NCI-H1092 treated with DMSO at 0.1 percent for 48 hours (cell line): ENCODE measurements at places on chromosomes 12 and 14.

- no peak for DNase-seq
These were observed 119.7 kb downstream of the SLC25A47 start for GRCh38 chr14:100442498-100443490.

- no peak for DNase-seq
These were observed 42.0 kb upstream of the TOMM20L start for GRCh38 chr14:58353516-58354299.

DNA sequence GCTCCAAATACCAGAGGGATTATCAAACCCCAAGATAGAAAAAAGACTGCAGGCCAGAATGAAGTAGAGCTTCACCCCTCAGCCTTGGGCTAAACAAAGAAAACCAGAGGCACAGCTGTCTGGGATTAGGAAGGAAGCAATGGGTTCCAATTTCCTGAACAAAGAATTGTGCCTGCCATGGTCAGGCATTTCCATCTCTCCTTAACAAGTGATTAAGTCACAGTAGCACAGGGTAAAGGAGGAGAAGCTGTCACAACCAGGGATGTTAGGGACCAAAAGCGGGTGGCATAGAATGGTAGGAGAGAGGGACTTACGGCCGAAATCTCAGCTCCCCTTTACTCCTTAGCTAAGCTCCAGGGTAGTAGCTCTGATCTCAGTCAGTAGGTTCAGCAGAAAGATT is 33.9 kb downstream of the SPTLC2 start:
- no peak for DNase-seq

DNA sequence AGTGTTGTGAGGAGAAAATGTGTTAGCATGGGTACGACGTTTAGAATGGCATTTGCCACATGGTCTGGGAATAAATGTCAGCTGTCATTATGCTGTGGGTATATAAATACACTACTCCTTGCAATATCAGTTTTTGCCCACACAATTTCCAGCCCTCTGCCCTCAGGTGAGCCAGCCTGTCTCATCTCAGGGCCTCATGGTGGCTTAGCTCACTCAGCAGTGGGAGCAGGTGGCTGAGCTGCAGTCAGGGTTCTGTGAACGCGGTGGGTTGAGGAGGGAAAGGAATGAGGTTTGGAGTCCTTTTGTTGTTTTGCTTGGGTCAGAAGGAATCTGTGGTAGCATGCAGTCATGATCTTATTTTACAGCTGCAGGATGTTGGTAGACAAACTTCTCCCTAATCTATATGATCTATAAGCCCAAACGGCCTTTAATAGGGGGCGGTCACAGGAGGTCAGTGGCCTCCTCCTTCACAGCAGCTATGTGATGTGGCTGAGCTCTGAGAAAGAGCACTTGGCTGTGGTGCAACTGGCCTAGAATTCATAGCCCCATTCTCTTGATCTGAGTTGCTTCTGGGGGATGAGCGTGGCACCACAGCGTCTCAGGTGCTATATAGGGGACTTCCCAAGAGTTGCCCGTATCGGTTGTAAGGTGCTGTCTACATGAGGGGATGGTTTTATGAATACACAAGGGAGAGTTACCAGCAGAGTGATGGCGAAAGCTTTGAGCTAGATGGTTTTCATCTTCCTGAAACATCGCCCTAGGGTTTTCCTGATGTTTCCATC is 27.8 kb upstream of the KCNA5 start:
- no peak for DNase-seq

- no peak for DNase-seq
These were observed 228.5 kb downstream of the PTPRO start for GRCh38 chr12:15550793-15551192.

- no peak for DNase-seq
These were observed 168.7 kb downstream of the GALC start for GRCh38 chr14:87824266-87824665.

DNA sequence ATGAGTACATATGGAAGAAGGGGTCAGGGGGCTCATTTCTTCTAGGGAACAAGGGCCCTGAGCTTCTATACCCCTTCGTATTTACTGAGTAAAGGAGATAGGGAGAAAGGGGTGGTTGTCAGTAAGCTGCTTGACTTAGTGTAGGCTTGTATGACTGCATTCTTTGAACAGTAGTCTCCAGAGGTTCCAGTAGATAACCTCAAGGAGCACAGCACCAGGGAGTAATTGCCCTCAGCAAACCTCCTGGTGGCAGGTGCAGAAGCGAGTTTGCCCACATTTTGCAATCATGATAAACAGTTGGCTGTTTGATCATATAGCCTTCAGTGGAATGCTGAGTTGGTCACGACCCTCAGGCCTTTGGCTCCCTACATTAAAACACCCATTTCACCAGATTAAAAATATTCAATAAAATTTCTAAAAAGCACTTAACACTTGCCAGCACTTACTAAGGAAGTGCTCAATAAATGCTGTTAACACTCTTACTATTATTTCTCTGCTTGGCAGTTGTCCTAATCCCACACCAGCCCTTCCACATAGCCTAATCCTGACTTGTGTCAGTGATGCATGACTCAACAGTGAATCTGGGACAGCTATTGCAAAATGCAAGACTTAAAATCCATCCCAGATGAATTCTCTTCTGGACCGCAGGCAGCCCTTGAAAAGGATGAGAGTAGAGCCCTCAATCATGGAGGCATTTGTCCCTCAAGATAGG is 3.7 kb upstream of the DHRS4L2 start:
- no peak for DNase-seq

DNA sequence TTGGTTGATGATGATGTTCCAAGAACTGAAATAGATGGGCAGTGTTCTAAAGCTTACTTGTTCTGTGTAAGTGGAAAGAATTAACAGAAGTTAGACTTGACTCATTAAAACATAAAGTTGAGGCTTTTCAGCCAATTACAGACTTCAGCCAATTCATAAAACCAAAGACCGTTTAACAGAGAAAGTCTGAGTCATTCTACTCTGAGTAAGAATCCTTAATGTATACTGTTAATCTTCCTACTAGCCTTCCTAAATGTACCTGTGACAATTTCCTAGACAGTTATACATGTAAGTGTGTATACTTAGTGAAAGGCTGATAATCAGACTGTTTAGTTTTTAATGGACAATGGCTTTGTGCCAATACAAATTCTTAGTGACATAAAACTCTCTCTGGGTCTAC is 681.0 kb downstream of the RPL10L start:
- DNase-seq, result peak; percentile 26

DNA sequence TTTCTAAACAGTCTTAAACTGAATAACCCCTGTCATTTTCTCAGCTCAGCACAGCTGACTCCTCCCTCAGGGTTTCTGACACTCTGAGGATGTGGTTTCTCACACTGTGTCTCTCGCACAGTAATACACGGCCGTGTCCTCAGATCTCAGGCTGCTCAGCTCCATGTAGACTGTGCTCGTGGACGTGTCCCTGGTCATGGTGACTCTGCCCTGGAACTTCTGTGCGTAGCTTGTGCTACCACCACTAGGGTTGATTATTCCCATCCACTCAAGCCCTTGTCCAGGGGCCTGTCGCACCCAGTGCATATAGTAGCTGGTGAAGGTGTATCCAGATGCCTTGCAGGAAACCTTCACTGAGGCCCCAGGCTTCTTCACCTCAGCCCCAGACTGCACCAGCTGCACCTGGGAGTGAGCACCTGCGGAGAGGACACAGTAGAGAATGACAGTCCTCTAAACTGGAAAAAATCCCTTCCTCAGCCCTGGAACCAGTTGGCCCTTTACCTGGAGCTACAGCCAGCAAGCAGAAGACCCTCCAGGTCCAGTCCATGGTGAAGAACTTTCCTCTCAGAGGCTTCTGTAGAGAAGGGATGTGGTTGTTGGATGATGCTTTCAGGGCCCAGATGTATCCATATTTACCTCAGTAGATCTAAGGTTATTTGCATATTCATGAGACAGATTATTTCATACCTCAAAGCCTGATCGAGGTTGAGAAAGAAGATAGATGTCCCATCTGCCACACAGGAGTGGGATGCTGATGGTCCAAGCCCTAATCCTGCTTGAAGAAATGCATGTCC is 984.8 kb downstream of the TMEM121 start:
- no peak for DNase-seq

DNA sequence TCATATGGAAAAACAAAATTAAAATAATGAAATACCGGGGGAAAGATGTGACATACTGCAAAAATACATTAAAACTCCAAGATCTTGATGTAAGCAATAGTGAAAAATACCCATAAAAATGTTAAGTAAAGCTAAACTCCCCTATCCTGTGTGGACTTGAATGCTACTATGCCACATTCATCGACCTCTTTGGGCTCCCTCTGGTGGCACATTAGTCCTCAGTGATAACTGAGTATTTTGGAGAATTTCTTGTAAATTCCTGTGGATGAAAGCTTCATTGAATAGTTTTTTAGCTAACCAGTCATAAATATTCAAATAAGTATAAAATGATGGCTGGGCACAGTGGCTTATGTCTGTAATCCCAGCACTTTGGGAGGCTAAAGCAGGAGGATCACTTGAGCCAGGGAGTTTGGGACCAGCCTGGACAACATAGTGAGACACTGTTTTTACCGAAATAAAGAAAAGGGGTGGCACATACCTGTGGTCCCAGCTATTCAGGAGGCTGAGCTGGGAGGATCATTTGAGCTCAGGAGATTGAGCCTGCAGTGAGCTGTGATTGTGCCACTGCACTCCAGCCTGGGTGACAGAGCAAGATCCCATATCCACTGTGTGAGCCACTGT is 42.4 kb upstream of the SGPP1 start:
- DNase-seq, result peak; percentile 42

- no peak for DNase-seq
These were observed 175.3 kb downstream of the PRKD1 start for GRCh38 chr14:29752221-29752923.

- no peak for DNase-seq
These were observed 939 bp downstream of the NPC2 start for GRCh38 chr14:74491956-74492775.

GRCh38 chr12:19597167-19598026 is 158.1 kb downstream of the AEBP2 start:
- no peak for DNase-seq

DNA sequence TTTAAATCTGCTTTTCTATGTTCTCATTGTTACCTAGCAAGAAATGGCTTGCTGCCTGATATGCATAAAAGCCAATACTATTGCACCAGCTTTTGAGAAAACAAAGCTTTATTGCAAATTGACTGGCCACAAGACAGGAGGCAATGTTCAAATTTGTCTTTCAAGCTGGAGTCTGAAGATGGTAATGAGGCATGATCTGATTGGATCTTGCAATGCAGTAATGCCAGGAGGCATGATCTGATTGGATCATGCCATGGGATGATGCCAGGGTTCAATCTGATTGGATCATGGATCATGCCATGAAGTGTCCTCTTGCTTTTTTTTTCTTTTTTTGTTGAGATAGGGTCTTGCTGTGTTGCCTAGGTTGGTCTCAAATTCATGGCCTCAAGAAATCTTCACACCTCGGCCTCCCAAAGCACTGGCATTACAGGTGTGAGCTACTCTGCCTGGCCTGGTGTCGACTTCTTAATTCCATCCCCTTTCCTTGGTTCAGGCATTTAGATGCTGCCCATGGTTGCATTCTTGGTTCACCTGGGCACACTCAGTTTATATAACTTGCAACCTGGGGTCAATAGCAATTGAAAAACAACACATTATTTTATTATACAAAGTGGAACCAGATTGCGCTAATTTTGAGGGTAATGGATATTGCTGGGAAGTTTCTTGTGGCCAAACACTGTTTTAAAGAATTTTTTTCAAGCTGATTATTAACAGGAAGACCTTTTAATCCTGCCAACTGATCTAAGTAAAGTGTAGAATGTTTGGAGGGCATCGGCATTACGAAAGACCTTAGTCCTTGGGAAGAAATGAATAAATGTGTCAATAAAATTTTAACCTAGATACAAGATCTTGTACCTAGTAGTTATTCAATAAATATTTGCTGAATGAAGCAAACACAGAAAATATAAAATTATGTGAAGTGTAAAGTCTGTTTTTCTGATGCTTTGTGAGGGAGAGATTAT is 38.8 kb downstream of the HSD17B6 start:
- DNase-seq, result no peak

GRCh38 chr12:57012600-57013465 is 3.5 kb downstream of the TAC3 start:
- no peak for DNase-seq

DNA sequence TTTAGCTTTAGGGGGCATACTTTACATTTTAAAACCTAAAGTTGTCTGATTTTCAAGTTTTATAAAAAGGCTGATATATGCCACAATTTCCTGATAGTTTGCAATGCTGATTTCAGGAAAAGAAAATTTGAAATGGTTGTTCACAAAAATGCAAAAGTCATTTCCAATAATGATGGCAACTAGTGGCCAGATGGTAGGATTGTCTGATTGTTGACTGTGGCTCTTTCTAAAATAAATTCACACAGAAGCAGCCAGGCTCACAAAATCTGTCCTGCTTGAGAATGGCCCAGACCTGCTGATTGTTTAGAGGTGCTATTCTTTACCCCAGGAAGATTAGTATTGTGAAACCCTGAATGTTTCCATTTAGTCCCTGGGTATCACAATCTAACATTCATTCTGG is 220.3 kb downstream of the NELL2 start:
- DNase-seq, result no peak

DNA sequence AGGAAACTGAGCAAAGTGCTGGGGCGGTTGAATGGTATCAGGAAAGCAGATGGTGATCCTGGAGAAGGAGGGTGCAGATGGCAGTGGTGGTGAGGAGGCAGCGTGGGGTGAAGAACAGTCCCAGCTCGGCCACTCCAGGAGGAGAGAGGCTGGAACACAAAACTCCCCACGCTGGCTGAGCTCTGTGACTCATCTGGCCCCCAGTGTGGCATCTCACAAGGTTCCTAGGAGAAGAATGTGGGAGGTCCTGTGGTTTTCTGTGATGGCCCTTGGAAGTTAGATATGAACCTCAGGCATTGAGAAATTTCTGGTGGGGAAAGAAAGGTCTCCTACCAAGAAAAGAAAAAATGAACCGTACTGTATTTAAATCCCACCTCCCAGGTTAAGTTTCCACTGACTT is 8.0 kb upstream of the NRXN3 start:
- no peak for DNase-seq

DNA sequence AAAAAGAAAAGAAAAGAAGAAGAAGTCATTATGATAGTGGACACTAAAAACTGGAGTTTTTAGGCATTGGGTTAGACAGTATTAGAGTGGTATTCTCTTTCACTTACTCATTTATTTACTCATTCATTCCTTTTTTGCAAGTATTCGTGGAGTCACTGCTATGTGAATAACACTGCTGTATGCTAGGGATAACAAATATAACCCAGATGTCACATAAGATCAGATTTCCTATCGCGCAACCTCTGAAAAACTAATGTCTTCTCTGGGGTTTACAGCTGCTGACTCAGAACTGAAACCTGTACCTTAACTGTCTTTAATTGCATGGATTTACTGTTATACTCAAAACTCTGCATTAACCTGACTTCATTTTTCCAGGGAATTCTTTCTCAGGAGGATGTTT is 353.7 kb downstream of the LRIG3 start:
- no peak for DNase-seq

- DNase-seq, result no peak
These were observed 1598.0 kb upstream of the TMEM132C start for GRCh38 chr12:126668961-126669360.
